ENCODE measurements at places on chromosomes 1 and 21.

GRCh38 chr1:32884726-32885125 lies 1.6 kb upstream of the HPCA start:
- no peak for DNase-seq

DNA sequence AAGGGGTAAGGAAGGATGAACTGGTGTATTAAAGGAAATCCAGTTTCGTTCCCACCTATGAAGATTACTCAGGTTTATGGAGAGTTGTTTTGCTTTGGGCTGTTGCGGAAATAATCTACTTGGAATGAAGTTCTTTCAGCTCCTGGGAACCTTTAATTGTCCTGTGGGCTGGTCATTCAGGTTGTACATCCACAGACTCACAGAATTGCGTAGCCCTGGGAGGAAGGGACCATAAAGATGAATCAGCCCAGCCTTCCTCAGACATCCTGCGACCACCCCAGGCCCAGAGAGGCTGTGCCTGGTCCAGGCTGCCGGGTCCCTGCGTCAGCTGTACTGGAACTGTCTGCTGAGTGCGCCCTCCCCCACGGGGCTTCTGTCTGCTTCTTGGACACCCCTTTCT lies 72.7 kb downstream of the GALNT2 start:
- DNase-seq = no peak

GRCh38 chr1:8259498-8260290 lies 58.2 kb upstream of the SLC45A1 start:
- DNase-seq = no peak

GRCh38 chr1:178628637-178629251 lies 96.3 kb upstream of the RALGPS2 start:
- no peak for DNase-seq

DNA sequence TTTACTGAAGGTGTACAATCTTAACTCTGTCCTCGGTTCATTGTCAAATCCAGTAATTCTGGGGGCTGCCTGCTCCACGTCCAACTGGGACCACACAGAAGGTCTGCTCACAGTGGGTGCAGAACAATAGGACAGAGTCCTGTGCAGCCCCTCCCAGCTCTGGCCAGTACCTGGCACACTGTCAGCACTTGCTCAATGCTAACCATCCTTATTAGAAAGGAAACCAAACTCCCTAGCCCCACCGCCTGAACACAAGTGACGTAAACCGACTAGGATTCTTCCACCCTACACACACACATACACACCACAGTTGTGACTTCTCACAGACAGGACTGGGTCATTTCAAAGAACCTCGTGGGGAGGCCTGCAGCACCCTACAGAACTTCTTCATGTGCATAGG lies 5.2 kb downstream of the BCAR3 start:
- no peak for DNase-seq
